ENCODE measurements at places on chromosomes 1 and 21. TPM values are rescaled to one million over a fixed set of nuclear protein-coding genes. Genes with fewer than 3 reads are reported as not detected.

DNA sequence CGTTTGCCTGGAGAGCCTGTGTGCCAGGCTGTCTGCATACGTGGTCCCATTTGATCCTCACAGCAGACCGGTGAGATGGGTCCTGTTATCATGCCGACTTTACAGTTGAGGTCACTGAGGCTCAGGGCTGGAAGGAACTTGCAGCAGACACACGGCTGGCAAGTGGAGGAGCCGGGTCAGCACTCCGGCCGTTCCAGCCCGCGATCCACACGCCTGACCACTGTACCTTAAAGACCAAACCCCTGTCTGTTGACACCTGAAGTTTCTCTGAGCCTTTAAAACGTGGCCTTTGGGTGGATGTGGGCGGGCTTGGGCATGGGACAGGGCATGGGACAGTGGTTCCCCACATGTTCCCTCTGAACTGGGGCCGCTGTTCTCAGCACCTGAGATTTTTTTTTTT is 171.5 kb upstream of the TMEM51 start:
- no peak overlapping the region for H3K4me3 ChIP-seq
- H3K4me1 ChIP-seq, result peaks cover 26% of the 10 kb centered on the region
- H3K36me3 ChIP-seq, result peaks cover 3% of the 10 kb centered on the region

- no peak for DNase-seq
- no peaks in the 10 kb centered on the region for H3K36me3 ChIP-seq
- peak overlapping the region; percentile 45 for H3K4me3 ChIP-seq
Measured at GRCh38 chr1:13828454-13829151, 128.6 kb downstream of the PRDM2 start.

DNA sequence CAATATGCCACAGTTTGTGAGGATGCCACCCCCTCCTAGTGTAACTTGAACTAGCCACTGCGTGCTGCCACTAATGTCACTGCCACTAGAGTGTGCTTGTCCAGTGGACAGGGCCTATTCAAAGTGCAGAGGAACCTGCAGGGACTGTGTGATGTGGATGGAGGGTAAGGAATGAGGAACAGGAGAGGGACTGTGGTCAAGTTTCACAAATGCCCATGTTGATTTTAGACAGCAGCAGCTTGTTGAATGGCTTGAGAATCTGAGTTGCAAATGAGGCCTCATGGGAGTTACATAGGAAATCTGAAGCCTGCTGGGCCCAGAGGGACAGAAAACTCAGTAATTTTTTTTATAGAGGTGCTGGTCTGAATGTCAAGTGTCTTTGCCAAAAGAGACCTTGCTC is 112.3 kb downstream of the HHAT start:
- no peaks in the 10 kb centered on the region for H3K27me3 ChIP-seq
- H3K36me3 ChIP-seq, result no peaks in the 10 kb centered on the region
- H3K4me1 ChIP-seq, result peaks cover 5% of the 10 kb centered on the region
- DNase-seq, result no peak
- H3K4me3 ChIP-seq, result no peak overlapping the region

Gene RGS18
- not detected for total RNA-seq

- peaks cover 13% of the 10 kb centered on the region for H3K4me1 ChIP-seq
- H3K4me3 ChIP-seq, result no peak overlapping the region
- peaks cover 5% of the 10 kb centered on the region for H3K36me3 ChIP-seq
- H3K27me3 ChIP-seq, result no peaks in the 10 kb centered on the region
- no peak for DNase-seq
Measured at GRCh38 chr1:9340864-9341263, 48.2 kb downstream of the SPSB1 start.

DNA sequence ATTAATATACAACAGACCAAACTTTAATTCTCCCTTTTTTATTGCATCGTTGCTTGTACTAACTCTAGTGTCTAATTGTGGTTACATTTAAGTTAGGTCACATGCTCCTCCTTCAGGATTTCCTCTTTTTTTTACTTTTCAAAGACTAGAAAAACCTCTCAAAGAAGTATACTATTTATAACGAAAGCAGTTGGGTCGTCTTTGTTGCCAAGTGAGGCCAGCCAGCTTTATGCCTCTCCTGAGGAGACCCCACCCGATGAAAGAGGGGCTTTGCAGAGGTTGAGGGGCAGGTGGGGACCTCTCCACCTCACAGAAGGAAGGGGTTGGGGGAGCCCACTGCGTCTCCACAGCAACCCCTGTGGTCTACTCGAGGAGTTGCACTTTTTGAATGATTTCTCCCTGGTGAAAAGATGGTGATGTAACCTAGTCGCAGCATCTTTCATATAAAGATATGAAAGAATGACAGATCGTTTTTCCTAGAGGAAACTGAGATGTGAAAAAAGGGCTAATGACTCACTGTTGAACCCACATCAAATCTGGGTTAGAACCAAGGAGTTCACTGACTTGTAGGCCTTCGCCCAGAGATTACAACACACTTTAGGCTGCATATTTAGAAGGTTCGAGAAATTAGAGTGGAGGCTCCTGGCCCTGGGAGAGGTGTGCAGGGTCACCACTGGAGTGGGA is 6.4 kb downstream of the TGFB2 start:
- H3K4me1 ChIP-seq, result peaks cover 24% of the 10 kb centered on the region
- peak overlapping the region; percentile 1 for H3K27ac ChIP-seq
- H3K36me3 ChIP-seq, result peaks cover 39% of the 10 kb centered on the region
- no peak overlapping the region for H3K4me3 ChIP-seq

- no peak overlapping the region for H3K4me3 ChIP-seq
- peaks cover 26% of the 10 kb centered on the region for H3K27me3 ChIP-seq
- no peak overlapping the region for H3K27ac ChIP-seq
Measured at GRCh38 chr1:53376742-53377437, 49.0 kb upstream of the LRP8 start.

- H3K27ac ChIP-seq, result no peak overlapping the region
- H3K27me3 ChIP-seq, result peaks cover 29% of the 10 kb centered on the region
- H3K4me1 ChIP-seq, result peaks cover 18% of the 10 kb centered on the region
- no peak for DNase-seq
- no peak overlapping the region for H3K4me3 ChIP-seq
Measured at GRCh38 chr1:229857585-229857984, 209.5 kb upstream of the GALNT2 start.

DNA sequence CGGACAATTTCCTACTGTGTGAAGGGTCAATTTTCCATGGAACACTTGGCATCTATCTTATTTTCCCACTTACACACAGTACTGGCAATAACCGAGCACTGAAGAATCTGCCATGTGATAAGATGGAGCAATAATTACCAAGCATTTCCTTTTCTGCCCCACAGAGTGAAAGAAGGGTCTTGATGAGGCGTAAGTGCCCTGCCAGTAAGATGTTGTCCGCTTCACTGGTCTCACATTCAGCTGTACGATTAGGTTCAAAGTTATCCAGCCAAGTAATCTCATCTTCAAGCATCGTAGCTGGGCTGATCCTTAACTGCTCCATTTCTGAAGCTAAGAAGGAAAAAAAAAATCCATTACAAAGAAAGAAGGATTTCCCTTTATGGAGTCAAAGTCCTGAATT is 67.8 kb downstream of the PCSK9 start:
- H3K27ac ChIP-seq, result no peak overlapping the region
- no peaks in the 10 kb centered on the region for H3K4me1 ChIP-seq
- H3K27me3 ChIP-seq, result no peaks in the 10 kb centered on the region
- no peak overlapping the region for H3K4me3 ChIP-seq
- peaks cover 37% of the 10 kb centered on the region for H3K36me3 ChIP-seq

GRCh38 chr1:241542199-241542907 is 10.2 kb downstream of the KMO start:
- H3K36me3 ChIP-seq, result no peaks in the 10 kb centered on the region
- no peak overlapping the region for H3K4me3 ChIP-seq
- no peak for DNase-seq

DNA sequence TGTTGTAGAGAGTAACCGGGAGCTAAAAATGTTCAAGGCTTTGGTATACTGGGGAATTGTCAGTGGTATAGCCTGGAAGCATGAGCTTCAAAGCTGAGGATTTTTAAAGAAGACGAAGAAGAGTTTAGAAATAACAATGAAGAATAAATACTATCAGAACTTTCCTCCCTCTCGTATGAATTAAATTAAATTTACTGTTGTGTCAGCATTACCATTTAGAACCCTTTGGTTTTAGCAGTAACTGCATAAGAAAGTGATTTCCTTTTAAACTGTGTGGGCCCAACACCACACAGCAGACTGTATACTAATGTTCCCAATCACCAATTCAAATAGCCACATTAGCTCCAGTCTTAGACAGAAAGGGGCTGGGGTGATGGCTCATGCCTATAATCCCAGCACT is 122.6 kb downstream of the ZNF644 start:
- no peak overlapping the region for H3K27ac ChIP-seq
- H3K4me3 ChIP-seq, result no peak overlapping the region
- no peaks in the 10 kb centered on the region for H3K27me3 ChIP-seq
- H3K36me3 ChIP-seq, result peaks cover 45% of the 10 kb centered on the region

DNA sequence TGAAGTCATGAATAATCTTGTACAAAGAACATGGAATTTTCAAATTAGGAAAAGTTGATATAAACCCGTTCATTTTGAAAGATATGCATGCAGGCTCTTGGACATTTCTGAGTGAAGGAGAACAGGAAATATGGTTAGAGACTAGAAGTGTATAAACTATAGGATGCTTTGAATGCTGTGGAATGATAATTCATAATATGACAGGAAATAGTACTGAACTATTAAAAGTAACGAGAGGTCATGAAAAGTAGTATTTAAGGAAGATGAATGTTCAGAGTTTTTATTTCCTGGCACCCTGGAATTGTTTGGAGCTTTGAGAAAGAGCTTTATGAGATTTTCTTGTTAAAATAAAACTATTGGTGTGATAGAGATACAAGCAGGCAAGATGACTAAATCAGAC is 18.7 kb upstream of the CRB1 start:
- no peaks in the 10 kb centered on the region for H3K4me1 ChIP-seq
- no peaks in the 10 kb centered on the region for H3K36me3 ChIP-seq
- H3K4me3 ChIP-seq, result no peak overlapping the region
- H3K27ac ChIP-seq, result no peak overlapping the region

Gene OR2T12
- not detected for total RNA-seq

Gene CTH
- 10.1 TPM for total RNA-seq

GRCh38 chr1:92980732-92981647 is 19.7 kb upstream of the DIPK1A start:
- no peaks in the 10 kb centered on the region for H3K27me3 ChIP-seq
- peaks cover 5% of the 10 kb centered on the region for H3K4me1 ChIP-seq
- DNase-seq, result no peak
- H3K27ac ChIP-seq, result no peak overlapping the region
- H3K36me3 ChIP-seq, result no peaks in the 10 kb centered on the region

GRCh38 chr1:198328458-198329032 is 171.7 kb downstream of the NEK7 start:
- peaks cover 6% of the 10 kb centered on the region for H3K4me1 ChIP-seq
- no peak overlapping the region for H3K4me3 ChIP-seq
- H3K27ac ChIP-seq, result no peak overlapping the region
- no peaks in the 10 kb centered on the region for H3K27me3 ChIP-seq

- DNase-seq, result no peak
- H3K4me1 ChIP-seq, result no peaks in the 10 kb centered on the region
- H3K4me3 ChIP-seq, result no peak overlapping the region
- H3K27ac ChIP-seq, result no peak overlapping the region
Measured at GRCh38 chr1:180204231-180204630, 25.8 kb upstream of the LHX4 start.

Gene AVPR1B
- 0.87 TPM for total RNA-seq

Gene LYPD8
- total RNA-seq, result not detected

Gene SAMD11
- total RNA-seq, result 50.5 TPM

DNA sequence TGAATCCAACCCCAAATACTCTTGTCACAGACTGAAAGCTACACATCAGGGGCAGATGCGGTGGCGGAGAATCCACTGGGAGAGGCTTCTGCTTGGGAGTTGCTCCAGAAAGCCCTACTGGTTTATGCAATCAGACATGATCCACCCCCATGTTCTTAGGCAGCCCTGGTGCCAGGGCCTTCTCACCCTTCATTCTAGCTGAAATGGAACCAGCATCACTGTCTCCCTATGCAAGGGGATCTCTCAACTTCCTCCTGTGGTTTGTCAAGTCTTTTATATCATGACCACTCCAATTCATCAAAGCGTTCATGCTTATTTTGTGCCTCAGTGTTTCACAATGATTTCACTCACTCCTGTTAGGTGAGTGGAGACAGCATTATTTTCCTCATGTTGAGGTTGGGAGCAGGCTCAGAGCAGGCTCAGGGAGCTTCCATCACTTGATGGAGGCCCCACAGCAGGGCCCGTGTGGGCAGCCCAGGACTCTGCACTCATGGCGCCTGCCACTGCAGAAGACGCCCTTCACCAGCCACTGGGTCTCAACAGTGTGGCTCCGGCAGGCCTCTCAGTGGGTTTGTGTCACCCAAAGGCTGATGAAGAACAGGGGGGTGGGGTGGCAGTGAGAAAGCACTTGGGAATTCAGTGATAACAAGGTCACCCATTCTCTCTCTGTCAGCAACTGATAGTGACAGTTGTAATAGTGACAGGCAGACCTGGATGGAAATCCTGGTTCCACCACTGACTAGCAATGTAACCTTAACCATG is 67.1 kb downstream of the CD58 start:
- H3K27me3 ChIP-seq, result no peaks in the 10 kb centered on the region
- peaks cover 5% of the 10 kb centered on the region for H3K4me1 ChIP-seq
- H3K27ac ChIP-seq, result no peak overlapping the region
- no peak overlapping the region for H3K4me3 ChIP-seq
- DNase-seq, result no peak
- no peaks in the 10 kb centered on the region for H3K36me3 ChIP-seq

DNA sequence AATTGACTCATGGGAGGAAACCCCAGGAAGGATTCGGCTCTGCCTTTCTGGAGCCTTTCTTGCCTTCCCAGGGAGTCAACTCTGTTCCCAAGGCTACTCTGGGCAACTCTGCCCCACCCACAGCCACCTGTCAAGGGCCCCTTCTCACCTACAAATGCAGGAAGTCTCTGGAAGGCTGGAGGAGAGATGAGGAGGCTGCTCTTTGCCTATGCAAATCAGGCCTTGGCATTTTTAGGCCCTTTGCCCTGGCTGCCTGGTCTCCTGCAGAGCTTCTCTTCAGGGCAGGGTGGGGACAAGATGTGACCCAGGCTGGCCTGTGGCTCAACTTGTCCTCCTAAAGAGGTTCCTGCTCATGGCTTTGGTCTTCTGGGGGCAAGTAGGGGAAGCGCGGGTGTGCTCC is 5.4 kb downstream of the SLC6A9 start:
- no peak overlapping the region for H3K4me3 ChIP-seq
- H3K4me1 ChIP-seq, result peaks cover 23% of the 10 kb centered on the region
- H3K27me3 ChIP-seq, result no peaks in the 10 kb centered on the region
- H3K36me3 ChIP-seq, result peaks cover 9% of the 10 kb centered on the region

DNA sequence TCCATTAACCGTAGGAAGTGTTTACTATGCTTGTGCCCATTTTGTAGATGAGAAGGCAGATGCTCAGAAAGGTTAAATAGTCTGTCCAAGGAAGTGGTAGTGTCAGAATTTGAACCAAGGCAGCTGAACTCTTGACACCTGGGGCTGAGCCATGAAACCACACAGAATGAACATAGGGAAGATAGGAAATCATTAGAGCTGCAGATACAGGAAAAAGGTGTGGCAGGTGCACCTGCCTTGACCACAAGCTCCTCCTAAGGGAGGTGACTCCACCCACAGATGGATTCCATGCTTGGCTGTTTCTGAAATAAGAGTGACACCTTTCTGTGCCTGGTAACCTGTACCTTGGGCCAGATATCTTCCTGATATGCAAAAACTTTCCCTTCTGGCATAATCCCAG is 69.9 kb upstream of the IGSF21 start:
- DNase-seq, result no peak
- no peak overlapping the region for H3K4me3 ChIP-seq
- no peak overlapping the region for H3K27ac ChIP-seq
- H3K4me1 ChIP-seq, result no peaks in the 10 kb centered on the region

Data from type B pancreatic cell (in vitro differentiated cells).